ENCODE measurements at places on chromosomes 5 and 9.

DNA sequence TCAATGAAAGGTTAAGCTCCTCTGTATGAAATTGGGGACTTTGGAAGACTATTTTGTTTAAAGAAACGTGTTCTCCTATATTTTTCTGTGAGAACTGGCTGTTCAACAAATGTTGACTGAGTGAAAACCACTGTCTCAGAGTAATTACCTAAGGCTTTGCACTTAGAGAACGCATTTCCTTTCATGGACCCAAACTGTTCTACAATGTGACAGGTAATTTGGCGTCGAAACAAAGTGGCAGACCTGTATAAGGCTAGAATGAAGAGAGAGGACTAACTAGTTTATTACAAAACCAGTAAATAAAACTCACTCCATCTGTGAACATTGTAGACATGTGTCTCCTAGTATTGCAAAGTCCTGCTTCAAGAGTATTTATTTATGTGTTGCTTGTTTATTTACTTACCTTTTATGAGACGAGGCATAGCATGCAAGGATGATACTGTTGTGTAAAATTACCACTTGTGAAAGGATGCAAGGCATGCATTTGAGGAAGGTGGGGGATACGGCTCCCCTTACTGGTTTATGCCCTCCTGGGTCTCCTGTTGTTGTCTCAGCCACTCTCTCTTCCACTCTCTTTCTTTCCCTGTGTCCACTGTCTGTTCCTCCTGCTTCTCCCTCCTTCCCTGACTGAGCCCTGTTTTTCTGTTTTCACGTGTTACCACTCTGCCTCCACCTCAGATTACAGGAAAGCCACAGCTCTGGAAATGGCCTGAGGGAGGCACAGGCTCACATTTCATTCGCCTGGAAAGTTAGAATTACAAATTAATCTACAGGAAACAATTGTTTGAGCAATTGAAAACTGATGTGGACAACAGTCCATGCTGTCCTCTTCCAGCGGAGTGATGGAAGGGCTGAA is 444.0 kb upstream of the ZNF608 start:
- DNase-seq, result no peak

GRCh38 chr5:69103521-69103920 is 9.7 kb downstream of the SLC30A5 start:
- DNase-seq, result no peak

DNA sequence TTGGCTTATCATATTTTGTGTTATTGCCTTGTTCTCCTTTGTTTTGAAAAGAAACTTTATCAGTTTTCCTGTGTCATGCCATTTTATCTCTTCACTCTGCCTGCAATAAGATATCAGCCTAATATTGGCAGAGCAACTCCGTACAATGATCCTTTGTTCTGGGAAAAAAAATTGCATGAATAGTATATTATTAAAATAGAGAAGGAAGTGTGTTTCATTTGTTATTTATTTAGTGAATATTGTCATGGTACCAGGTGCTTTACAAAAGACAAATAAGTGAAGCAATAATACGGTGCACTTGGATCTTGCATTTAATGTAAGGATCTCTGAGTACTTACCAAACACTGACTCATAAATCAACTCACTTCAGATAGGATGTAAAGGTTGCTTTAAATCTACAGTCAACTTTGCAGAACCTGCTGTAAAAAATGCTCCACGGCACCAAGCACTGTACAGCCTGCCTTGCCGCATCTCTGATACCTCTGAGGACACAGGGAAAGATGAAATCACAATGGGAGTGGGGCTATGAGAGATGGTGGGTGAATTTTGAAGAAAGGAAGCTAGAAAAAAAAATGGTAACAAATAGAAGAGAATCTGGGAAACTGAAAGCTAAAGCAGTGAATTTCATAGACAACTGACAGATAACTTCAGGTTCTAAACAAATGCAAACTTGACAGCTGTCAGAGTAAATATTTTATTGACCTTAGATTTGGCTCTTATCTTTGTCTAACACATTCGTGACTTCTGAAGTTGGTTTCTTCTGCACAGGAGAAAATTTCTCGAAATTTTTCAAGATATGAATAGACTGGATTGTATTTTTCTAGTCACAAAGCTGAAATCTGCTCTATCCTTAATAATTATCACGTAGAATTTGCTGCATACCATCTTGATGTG is 232.1 kb downstream of the ENC1 start:
- DNase-seq, result no peak

DNA sequence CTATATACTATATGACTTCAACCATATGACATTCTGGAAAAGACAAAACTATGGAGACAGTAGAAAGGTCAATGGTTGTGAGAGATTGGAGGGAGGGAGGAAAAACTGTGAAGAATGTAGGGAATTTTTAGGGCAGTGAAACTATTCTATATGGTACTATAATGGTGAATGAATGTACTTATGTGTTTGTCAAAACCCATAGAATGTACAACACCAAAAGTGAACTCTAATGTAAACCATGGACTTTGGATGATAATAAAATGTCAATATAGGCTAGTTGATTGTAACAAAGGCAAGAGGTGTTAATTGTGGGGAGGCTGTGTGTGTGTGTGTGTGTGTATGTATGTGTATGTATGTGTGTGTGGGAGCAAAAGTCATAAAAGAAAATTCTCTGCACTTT is 10.8 kb upstream of the STOM start:
- no peak for DNase-seq

GRCh38 chr5:53950621-53951020 is 359.8 kb downstream of the ARL15 start:
- no peak for DNase-seq

DNA sequence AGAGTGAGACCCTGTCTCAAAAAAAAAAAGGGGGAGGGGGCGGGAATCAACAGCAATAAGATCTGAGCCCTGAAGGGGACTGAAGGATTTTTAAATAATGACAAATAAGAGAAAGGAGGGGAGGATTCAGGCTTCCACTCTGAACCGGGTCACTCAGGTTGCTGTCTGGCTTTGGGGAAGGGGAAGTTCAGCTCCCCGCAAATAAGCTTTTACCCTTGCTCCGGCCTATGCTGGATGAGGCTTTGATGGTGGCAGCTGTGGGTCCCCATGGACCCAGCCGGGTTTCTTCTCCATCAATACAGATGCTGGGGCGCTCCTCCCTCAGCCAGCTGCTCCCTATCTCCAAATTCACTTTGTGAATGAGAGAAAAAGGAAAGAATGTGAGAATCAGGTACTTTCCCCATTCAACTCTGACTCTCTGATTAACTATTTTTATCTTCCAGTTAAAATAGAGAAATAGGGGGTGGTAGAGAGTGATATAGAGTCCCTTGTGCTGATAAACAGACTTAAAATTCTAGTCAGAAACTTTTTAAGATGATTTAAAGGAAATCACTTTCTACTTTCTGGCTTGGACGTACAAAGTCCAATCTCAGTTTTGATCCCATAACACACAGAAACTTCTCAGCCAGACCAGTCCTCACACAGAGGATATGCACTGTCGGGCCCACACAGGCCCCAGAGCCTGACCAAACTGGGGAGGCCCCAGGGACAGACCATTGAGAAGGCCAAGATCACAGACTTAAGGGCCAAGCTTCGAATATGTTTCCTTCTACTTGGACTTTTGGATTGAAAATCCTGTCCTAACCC is 39.6 kb downstream of the C5orf15 start:
- DNase-seq, result no peak

- DNase-seq, result no peak
Observed at GRCh38 chr5:151028717-151029116, 8.3 kb downstream of the GPX3 start.

GRCh38 chr9:106110483-106110882 is 416.1 kb downstream of the TMEM38B start:
- DNase-seq, result no peak

DNA sequence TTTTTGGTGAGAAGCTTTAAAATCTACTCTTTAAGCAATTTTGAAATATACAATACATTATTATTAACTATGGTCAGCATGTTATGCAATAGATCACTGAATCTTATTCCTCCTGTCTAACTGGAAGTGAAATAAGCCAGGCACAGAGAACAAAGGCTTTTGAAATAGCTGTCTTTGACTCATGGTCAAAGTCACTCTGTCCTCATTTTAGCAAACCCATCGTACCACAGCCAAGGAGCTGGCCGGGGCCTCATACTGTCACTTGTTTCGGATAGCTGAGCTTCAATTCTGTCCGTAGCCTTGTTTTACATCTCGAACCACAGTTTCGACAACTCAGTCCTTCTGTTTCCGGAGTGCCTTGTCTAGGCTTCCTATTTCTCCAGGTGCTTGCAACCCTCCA is 19.2 kb downstream of the ADCY2 start:
- no peak for DNase-seq

- no peak for DNase-seq
Observed at GRCh38 chr5:7867260-7867659, 1.6 kb downstream of the FASTKD3 start.

DNA sequence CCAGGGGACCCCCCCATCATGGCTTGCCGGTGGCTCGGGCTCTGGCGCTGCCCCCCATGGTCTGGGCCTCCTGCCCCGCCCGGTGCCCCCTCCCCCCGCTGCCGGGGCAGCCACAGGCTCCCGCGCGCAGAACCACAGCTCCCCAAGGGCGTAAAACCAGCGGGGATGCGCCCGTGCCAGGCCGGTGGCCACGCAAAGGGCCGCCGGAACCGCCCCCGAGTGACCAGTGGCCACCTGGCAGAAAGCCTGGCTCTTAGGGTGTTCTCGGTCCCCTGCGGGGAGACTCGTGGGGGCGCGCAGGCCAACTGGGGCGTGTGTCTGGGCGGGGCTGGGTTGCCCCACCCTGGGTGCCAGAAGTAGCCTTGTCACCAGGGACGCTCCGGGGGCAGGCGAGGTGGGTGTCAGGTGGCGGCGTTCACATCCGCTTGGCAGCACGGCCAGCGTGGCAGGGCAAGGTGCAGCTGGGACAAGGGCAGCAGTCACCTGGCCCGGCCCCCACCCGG is 515 bp upstream of the AGPAT2 start:
- no peak for DNase-seq

- DNase-seq, result no peak
Observed at GRCh38 chr9:134327671-134328231, 1.5 kb downstream of the RXRA start.

- no peak for DNase-seq
Observed at GRCh38 chr5:128988476-128988875, 23.2 kb downstream of the SLC27A6 start.

- DNase-seq, result no peak
Observed at GRCh38 chr5:18195910-18196309, 561.6 kb downstream of the TAF11L14 start.

DNA sequence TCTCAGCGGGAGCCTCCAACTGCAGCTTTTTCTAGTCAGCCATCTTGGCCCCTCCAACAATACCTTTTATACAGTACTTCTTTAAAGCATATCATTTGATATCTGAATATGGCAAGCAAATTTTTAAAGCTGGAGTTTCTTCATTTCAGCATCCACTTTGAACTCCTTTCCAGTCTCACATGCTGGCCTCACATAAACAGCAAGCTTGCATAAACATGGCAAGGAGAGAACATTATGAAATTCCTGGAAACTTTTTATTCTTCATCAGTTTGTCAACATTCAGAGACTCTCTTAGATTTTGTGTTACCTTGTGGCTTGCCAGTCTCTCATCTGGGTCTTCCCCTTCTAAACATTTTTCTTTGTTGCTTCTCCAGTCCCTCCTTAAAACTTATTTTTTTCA is 745.3 kb downstream of the NR2F1-AS1 start:
- no peak for DNase-seq

- DNase-seq, result no peak
Observed at GRCh38 chr5:84299959-84300358, 84.7 kb downstream of the EDIL3 start.

- no peak for DNase-seq
Observed at GRCh38 chr9:81976351-81976750, 12.2 kb upstream of the SPATA31D1 start.

DNA sequence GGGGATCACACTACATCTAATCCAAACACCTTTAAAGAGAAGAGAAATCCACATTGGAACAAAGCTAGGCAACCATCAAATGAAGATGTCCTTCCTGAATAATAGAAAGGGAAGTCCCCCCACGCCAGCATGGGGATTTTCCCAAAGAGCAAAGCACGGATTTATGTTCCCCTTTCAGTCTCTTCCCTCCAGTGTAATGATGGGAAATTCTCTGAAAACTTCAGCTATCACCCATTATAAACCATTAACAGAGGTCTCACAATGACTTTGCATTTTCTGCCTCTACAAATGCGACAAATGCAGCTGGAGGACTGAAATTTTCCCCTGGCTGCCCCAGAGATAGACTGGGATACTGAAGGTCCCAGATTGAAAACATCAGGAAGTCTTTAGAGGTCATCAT is 368.7 kb downstream of the EFNA5 start:
- no peak for DNase-seq

GRCh38 chr9:2601785-2602378 is 19.7 kb upstream of the VLDLR start:
- DNase-seq, result no peak

GRCh38 chr5:75736273-75736672 is 19.0 kb upstream of the POC5 start:
- DNase-seq, result no peak

GRCh38 chr5:133322743-133323142 is 270.9 kb downstream of the HSPA4 start:
- no peak for DNase-seq
